ENCODE measurements at places on chromosomes 5 and 9.

- DNase-seq = no peak
Measured at GRCh38 chr9:110659891-110660541, 8.6 kb upstream of the MUSK start.

DNA sequence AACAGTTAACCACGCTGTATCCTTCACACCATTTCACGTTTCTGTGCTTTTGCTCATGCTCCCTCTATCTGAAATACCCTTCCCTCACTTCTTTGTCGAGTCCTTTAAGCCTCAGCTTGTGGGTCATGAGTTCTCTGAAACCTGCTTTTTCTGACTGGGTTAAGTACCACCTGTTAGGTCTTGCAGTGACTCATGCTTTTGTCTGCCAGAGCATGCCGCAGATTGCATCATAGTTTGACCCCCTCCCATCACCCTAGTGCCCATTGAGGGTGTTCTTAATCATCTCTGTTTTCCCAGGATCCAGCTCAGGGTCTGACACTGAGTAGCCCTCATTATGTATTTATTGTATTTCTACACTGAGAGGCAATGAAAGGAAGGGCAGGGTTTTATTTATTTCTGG lies 190.2 kb downstream of the ASTN2 start:
- no peak for DNase-seq

- DNase-seq = no peak
Measured at GRCh38 chr5:10690460-10691440, 70.3 kb downstream of the DAP start.

DNA sequence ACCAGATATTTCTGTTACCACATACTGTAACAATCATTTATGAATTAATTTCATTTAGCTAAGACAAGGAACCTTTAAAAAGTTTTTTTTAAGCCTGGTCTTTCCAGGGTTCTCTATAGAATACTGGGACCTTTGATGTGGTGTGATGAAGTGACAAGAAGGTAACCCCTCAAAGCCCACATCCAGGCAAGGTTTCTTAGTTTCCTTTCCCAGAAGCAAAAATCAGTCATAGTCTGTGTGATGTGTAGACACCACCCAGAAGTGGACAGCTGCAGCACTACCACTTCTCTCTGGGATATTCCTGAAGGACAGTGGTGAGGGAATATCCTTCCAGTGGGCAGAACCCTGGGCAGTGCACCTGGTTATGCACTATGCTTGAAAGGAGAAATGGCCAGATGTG lies 115.6 kb downstream of the TTC39B start:
- DNase-seq = no peak

DNA sequence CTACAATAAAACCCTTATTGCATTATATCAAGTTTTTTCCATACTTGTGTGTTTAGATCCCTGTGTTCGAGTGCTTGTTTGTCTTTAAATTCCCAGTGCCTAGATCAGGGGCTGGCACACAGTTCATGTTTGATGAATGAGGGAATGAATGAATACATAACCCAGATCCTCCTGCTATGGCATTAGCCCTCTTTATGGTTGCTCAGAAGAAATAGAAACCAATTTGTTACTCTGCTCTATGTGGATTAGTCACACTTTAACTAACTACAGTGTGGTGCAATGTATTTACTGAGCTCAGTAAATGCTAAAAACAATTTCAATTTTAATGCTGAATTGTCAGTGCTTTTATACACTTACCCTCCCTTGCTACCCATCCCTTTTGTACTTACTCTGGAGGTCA lies 16.4 kb upstream of the GALNT10 start:
- DNase-seq = no peak

DNA sequence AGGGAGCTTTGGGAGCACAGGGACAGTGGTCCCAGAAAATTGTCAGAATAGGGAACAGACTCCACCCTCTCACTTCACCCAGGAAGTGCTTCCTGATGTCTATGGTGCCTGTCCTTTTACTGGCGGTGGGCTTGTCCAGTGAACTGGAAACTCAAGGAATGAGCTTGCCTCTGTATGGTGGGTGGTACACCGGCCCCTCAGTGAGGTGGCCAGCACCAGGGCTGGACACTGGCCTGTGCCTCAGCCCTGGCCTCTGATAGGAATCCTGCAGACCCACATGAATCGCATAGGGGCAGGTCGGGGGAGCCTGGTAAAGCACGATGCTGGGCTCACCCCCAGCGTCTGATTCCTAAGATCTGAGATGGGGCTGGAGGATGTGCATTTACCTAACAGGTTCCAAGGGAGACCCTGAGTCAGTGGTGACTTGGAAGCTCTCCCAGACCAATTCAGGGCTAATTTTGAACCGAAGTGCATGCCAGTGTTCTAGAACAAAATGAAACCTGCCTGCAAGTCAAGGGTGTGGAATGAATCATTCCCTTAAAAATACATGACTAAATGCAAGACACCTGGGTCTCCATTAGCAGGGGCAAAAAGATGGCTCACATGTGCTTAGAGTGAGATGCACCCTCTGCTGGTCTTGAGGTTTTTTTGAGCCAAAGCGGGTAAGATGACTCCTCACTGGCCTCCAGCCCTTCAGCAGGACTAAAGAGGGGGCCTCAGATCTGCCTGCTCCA lies 178.3 kb downstream of the HSPA4 start:
- DNase-seq = no peak

DNA sequence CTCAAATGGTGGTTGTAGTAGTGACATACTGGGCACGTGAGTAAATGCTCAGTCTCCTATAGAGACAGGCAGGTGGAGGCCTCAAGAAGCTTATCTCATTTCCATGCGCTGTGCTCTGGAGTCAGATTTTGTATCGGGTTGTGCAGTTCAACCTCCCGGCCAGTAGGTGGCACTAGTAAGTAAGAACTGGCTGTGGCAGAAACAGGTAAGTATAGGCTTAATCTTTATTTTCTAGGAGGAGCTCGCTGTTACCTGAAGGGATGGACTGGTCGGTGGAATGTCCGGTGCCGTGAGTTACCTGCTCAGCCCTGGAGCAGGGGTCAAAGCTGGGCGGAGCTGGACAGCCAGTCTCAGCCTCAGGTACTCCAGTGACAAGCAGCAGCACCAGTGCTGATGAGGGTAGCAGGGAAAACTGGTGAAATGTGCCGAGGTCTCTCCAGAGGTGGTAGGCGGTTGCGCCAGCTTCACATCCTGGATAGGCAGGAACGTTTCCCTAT lies 880.1 kb upstream of the SEMA6A start:
- no peak for DNase-seq
